ENCODE measurements at places on chromosomes 13 and 19. TPM values are rescaled to one million over a fixed set of nuclear protein-coding genes. Genes with fewer than 3 reads are reported as not detected.

Gene UQCRFS1
- 21.8 TPM for total RNA-seq

Gene ZNF587
- 24.6 TPM for total RNA-seq

Gene MAG
- 0.34 TPM for total RNA-seq

Gene ZNF880
- 28.0 TPM for total RNA-seq

Gene YJEFN3
- 0.15 TPM for total RNA-seq

Gene MYH14
- 0.19 TPM for total RNA-seq

Gene CDADC1
- 4.0 TPM for total RNA-seq

Gene NFILZ
- not detected for total RNA-seq

Gene ZNF460
- total RNA-seq, result 46.7 TPM

Gene SLC25A41
- total RNA-seq, result not detected

Gene ANKRD10
- 37.7 TPM for total RNA-seq

Gene ZNF418
- 1.9 TPM for total RNA-seq

Gene CYP4F8
- total RNA-seq, result not detected

Gene CILP2
- total RNA-seq, result 0.64 TPM

Gene CASP14
- total RNA-seq, result not detected

Gene SIGLEC5
- total RNA-seq, result not detected

Gene C1QTNF9B
- not detected for total RNA-seq

Gene CBY2
- total RNA-seq, result not detected

Gene ZNF701
- total RNA-seq, result 6.5 TPM

Gene ZNRF4
- not detected for total RNA-seq

Gene SIGLEC12
- not detected for total RNA-seq

Gene EFNB2
- 0.64 TPM for total RNA-seq

Gene KIR3DL2
- total RNA-seq, result not detected

Gene ZNF256
- total RNA-seq, result 4.1 TPM

Gene C2CD4C
- not detected for total RNA-seq

Gene ZNF99
- total RNA-seq, result not detected

Gene ZNF714
- 5.9 TPM for total RNA-seq

Gene TUBB4A
- total RNA-seq, result not detected

Data from cardiac ventricle fibroblast (primary cell).